ENCODE measurements at places on chromosomes 2 and 18.
A peak's percentile ranks its signal among the peaks of the same experiment; 100 is the strongest.

- DNase-seq = no peak
Observed at GRCh38 chr2:7226501-7226900, 309.3 kb downstream of the RNF144A start.

GRCh38 chr2:25749676-25750075, 76.3 kb upstream of the DTNB start:
- no peak for DNase-seq

GRCh38 chr2:120778244-120778643, 42.6 kb downstream of the GLI2 start:
- no peak for DNase-seq

DNA sequence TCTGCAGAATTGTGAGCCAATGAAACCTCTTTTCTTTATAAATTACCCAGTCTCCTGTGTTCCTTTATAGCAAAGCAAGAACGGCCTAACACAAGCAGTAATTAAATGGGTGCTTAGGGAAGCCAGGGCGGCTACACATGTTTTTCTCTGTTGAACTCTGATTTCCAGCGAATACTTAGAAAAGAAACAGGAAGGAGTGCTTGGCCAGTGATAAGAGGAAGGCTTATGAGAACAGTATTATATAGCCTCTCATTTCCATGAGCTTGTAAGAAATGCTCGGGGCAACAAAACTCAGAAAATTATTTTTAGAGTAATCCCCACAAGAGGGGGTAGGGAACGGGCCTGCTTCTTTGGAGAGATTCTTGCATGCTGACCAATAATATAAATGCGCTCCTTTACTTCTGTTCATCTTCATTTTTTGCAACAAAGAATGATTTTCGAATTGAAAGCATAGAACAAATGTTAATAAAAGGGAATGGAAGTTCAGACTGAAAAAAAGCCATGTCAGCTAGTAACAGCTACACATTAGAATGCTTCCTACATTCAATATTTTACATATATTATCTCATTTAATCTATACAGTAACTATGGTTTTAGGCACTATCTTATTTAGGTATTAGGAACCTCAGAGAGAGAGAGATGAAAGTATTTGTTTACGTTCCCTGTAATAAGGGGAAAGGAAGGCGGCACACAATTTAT, 49.7 kb upstream of the CCDC85A start:
- DNase-seq = no peak

- DNase-seq = peak; percentile 45
Observed at GRCh38 chr18:58268849-58269248, 224.8 kb downstream of the NEDD4L start.

GRCh38 chr2:135490376-135490775, 40.6 kb downstream of the ZRANB3 start:
- DNase-seq = no peak

All from ACHN (cell line).